ENCODE measurements at places on chromosomes 1 and 21.

DNA sequence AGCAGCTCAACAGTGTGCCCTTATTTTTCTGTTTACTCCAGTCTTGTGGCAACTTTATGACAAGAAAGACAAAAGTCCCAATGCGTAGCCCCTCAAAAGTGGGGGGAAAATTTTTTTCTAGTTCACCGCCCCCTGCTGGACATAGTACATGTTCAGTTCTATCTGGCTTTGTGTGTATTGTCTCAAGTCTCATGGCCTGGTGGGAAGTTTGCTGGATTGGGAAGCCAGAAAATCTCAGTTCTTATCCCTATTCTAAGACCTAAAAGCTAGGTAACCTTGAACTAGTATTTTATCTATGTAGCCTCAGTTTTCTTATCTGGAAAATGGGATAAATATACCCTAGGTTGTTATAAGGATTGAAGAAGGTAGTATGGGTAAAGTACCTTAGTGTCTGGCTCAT lies 55.8 kb upstream of the LDLRAP1 start:
- no peak for DNase-seq

DNA sequence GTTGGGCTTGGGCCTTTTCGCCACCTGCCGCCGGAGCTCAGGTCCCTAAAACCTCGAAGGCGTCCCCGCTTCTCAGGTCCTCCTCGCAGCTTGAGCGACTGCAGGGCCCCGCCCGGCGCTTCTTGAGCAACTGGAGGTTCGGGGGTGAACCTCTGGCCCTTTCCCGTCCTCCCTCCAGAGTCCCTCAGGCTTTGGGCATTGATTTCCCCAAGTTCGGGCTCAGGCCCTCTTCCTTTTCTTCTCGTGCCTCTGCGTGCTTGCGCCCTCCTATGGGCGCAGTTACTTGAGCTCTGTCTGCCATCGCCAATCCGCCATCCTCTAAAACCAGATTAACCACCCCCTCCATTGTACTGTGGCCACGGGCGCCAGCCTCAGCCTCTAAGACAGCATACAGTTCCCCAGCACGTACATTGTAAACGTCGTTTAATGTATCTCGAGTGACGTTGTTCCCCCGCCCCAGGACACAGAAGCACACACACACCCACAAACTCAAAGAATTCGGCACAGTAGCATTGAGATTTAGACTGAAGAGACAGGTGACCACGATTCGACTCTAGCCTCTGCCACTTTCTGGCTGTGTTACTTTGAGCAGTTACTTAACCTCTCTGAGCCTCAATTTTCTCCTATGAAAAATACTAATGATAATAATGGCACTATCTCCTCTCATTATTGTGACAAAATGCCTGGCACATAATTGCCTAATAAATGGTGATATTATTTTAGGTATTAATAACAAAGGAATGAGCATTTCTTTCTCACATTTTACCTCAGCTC lies 22.6 kb downstream of the BTG2 start:
- no peak for DNase-seq

DNA sequence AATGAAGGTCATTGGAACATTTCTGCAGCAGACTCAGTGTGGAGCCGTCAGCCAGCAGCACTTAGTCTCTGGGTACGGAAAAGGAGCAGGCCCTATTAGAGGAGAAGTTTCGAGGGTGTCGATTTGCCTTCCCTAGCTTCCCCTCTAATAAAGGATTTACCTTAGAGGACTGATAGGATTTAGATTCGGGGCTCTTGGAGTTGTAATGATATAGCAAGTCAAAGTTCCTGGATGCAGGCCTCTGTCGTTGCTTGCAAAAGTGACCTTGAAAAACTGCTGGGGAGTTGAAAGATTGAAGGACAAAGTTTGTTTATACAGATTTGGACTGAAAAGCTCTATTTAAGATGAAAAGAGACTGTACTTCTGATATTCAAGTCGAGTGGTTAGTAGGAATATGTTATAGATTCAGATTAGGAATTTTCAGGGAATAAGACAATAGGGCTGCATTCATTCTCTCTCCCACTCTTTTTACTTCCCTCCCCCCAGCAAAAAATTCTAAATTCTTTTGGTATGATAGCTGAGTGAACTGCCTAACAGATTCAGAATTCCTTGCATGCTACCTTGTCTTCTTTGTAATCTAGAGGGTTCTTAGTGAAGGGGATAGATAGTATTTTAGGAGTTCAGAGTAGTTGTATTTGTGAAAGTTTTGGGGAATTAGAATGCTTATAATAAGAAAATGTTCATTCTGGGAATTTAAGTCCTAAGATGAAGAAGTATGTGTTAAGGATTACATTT lies 19.2 kb downstream of the NFYC start:
- no peak for DNase-seq

GRCh38 chr1:210415846-210416448 lies 87.2 kb downstream of the HHAT start:
- no peak for DNase-seq

DNA sequence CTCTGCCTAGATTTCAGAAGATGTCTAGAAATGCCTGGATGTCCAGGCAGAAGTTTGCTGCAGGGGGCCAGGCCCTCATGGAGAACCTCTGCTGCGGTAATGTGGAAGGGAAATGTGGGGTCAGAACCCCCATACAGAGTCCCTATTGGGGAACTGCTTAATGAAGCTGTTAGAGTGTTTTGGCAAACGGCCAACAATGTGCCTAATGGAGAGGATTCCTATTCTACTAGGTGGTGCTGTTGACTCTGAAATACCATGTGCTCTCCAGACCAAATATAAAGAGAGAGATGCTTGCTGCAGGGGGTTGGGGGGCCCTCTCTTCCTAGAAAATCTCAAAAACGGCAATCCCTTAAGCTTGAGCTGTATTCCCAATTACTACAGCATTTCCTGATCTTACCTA lies 57.1 kb upstream of the DR1 start:
- DNase-seq, result no peak

Measured in aorta (tissue), 5 donors.